Activated naive CD4-positive, alpha-beta T cell treated with Interleukin-2 at 50 U/mL for 16 hours (primary cell): ENCODE measurements at places on chromosomes 11 and 22.

DNA sequence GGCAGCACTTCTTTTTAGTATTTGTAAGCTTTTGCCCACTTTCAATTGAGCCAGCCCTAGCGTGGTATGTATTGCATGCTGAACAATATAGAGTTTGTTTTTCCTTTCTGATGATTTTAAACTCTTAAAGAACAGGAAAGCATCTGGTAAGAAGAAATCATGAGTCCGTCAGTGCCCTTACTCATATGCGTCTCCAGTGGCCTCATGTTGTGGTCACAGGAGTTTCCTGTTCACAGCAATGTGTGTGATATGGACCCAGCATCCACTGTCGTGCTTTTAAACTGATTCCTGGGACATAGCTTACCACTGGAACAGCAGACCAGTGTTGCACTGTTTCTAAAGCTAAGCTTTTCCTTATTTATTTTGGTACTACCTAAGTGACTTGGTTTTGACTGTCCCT, 40.1 kb downstream of the BID start:
- DNase-seq = peak; percentile 13

DNA sequence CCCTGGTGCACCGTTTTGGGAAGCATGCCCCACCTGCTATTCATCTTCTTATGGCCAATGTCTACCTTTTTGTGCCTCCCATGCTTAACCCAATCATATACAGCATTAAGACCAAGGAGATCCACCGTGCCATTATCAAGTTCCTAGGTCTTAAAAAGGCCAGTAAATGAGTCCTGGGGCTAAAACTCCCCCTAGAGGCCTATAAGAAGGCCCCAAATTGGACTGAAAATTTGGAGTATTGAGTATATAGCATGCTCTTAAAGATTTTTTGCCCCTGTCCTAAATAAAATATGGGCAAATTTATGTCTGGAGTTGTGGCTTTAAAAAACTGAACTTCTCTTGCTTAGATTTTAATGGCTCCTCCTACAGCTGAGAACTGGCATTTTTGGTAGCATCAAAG, 6.6 kb downstream of the OR51M1 start:
- DNase-seq = no peak

DNA sequence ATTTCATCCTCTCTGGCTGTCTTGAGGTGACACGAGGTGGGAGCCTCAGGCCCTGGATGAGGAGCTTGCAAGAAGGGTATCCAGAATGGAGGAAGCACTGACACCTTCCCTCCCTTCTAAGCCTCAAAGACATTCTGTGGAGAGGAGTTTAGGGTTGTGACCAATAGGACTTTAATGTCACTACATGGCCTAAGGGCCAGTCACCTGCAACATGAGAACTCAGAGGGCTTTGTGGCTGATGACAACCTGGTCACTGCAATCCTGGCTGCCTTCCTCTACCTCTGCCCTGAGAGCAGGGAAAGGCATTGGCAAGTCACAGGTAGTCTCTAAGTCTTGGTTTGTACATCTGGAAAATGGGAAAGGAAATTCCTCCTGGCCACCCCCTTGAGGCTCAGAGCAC, 33.7 kb downstream of the PISD start:
- DNase-seq = no peak

- no peak for DNase-seq
Measured at GRCh38 chr22:30855677-30856518, 112.7 kb downstream of the MORC2 start.

DNA sequence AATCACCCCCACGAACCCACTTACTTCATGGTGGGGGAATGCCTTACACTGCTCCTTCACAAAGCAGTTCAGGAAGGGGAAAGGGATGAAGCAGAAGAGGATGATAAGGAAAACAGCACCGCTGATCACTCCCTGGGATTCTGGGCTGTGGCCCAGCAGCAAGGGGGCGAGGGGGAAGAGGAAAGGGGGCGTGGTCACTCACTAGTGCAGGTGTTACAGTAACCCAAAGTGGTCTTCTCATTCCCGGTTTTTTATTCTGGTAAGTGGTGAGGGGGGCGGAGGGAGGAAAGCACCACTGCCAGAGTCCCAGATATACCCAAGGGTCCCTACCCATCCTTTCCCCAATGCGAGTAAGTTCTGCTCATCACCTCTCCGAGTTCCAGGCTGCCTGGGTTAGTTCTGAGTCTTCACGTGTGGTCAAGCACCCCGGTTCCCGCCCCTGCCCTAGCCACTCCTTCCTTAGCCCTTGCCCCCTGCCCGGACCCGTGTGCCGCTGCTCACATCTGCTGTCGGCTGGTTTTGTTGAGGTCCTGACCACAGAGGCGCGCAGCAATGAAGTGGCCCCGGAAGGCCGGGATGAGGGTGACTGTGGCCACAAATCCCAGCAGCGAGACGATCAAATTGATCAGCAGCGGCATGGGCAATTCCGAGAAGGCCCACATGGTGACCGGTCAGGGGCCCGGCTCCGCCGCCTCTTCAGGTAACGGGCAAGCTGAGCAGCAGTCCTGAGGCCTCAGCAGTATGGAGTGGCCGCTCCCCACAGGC, 477 bp downstream of the DPAGT1 start:
- no peak for DNase-seq

- DNase-seq = no peak
Measured at GRCh38 chr11:34397811-34398210, 40.0 kb upstream of the ABTB2 start.

DNA sequence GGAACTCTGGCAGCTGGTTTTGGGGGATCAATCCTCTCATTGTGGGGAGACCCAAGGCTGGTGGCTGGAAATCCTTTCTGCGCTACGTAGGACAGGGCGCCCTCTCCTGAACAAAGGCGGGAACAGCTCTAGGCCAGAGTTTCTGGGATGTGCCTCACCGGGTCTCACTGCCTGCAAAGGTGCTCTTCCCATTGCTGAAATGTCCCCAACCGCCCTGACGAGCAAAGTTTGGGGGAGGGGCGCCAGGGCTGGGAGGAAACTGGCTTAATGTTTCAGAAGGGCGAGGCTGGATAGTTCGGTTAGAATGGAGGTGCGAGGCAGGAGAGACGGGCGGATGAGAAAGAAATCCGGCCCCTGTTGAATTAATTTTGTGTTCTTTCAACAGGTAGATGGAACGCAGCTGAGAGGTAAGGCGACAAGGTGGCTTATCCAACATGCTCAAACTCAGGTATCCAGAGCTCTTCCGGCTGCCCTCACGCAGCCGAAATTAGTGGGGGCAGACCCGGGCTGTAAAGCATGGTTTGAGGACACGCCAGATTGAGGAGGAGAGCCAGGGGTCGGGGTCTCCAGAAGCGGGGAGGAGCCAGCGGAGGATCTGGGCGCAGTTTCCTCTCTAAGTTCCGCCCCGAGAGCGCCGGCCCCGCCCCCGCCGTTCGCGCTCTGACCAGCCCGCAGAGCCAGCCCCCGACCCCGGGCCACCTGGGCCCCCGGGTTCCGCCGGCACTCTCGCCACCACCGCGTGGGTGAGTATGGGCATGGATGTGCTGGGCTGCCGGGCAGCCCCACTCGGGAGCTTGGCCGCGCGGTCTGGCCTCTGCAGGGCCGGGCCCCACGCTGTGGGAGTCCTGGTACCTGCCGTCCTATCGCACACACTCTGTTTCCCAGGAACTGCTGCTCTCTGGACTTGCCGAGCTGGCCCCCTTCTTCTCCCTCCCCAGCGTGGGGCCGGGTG, at the start of gene PGAP2:
TSS of gene PGAP2 (plus strand) at position 652 of the 952 bp plus-strand sequence. CDS start 2,700 bp downstream, outside the sequence.
- peak; percentile 68 for DNase-seq

- DNase-seq = no peak
Measured at GRCh38 chr22:47692811-47693210, 930.4 kb downstream of the TBC1D22A start.

DNA sequence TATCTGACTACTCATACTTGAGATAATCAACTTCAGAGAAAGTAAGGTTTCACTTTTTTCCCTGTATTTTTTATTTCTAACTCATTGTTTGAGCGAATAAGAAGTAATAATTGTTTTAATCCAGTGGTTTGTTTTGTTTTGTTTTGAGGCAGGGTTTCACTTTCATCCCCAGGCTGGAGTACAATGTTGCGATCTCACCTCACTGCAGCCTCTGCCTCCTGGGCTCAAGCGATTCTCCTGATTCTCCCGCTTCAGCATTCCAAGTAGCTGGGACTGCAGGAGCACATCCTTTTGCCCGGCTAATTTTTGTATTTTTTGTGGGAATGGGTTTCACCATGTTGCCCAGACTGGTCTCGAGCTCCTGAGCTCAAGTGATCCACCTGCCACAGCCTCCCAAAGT, 8.6 kb downstream of the GTF2H1 start:
- DNase-seq = no peak

DNA sequence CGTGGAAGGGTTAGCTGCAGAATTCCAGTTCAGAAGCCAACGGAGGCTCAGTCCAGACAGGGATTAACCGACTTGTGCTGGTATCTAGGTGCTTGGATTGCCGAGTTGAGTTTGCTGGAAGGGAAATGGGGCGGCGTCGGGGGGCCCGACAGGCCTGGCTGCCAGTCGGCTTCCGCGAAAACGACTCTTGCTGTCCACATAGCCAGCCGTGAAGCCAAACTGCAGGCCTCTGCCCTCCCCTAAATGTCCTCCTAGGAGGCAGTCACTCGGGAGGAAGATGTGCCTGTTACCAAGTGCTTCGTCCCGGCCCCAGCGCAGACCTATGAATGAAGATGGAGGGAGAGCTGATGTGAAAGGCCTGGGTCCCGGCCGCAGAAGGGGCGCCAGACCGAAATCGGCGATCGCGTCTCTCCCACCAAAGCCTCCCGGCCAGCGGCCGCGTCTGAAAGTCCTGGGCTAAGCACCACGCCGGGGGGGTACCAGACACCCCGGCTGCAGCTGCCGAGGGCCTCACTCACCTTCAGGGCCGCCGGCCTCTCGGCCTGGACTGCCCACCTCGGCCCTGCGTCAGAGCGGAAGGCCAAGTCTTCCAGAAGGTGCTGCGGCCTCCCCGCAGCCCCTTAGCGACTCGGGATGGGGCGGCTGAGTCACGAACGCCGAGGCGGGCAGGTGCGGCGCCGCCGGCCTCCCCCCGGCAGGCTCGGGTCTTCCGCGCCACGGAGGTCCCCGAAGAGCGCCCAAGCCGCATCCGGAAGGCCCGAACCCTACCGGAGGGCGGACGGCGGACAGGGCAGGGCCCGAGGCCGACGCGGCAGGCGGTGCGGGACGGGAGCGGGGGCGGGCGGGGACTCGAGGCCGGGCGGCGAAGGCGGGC, 7.5 kb downstream of the DPAGT1 start:
- peak; percentile 61 for DNase-seq

DNA sequence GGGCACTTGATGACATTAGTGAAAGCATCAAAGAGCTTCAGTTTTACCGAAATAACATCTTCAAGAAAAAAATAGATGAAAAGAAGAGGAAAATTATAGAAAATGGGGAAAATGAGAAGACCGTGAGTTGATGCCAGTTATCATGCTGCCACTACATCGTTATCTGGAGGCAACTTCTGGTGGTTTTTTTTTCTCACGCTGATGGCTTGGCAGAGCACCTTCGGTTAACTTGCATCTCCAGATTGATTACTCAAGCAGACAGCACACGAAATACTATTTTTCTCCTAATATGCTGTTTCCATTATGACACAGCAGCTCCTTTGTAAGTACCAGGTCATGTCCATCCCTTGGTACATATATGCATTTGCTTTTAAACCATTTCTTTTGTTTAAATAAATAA, 10.6 kb downstream of the REXO2 start:
- DNase-seq = no peak

DNA sequence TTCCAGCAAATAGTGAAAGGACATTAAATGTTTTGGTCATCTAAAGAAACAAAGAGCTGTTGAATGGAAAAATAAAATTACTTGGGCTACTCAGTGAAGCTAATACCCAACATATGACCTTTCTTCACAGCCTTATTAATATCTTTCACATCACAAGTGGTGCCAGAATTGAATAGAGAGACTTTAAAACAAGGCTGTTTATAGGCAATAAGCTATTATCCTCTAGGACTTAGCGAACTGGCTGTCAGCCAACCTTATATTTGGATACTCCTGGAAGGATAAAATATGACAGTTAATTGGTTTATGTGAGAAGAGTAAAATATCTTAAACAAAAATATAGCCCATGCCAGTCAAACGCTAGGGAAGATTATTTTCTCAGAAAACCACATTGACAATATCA, 225.5 kb upstream of the BLID start:
- DNase-seq = no peak

- no peak for DNase-seq
Measured at GRCh38 chr11:61349189-61349751, 12.4 kb downstream of the CYB561A3 start.

GRCh38 chr11:18650859-18651557, 16.9 kb upstream of the SPTY2D1 start:
- DNase-seq = peak; percentile 40

GRCh38 chr11:8015753-8016239, 28.7 kb downstream of the EIF3F start:
- DNase-seq = no peak

- DNase-seq = no peak
Measured at GRCh38 chr11:62001450-62002191, 34.2 kb upstream of the FTH1 start.

GRCh38 chr11:26665036-26665435, 56.8 kb downstream of the SLC5A12 start:
- DNase-seq = no peak

GRCh38 chr11:116948391-116948790, 111.0 kb upstream of the APOA1 start:
- DNase-seq = peak; percentile 29

DNA sequence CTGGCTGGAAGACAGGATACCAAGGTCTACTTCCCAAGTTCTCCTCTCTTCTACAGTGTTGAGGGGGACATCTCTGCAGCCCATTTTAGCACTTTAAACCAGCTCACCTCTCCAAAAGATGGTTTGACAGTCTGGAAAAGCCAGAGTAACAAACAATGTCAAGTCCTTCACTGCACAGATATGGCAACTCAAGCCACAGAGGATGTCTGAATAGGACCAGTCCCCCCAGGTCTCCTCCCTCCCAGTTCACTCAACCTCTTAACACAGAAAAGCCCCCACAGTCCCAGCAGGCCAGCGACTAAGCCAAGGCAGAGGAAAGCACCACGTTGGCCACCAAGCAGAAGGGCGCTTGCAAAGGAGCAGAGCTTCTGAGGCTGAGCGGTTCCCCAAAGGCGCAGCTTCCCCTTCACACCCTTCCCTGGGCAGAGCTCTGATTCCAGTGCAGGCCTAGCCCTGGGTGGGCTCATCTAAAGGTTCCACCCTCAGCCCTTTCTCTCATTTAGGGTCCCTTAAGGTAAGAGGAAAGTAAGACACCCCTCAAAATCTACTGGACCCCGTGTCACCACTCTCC, 62.7 kb downstream of the PAK1 start:
- peak; percentile 9 for DNase-seq

- DNase-seq = no peak
Measured at GRCh38 chr11:9571071-9571762, 2.3 kb upstream of the WEE1 start.

- DNase-seq = no peak
Measured at GRCh38 chr22:20299746-20300136, 20.1 kb downstream of the DGCR6L start.

- DNase-seq = peak; percentile 65
Measured at GRCh38 chr22:31248138-31248745, 36.1 kb downstream of the LIMK2 start.

GRCh38 chr11:72482211-72482812, 48.0 kb upstream of the CLPB start:
- peak; percentile 47 for DNase-seq
